Foreskin fibroblast (primary cell): ENCODE measurements at places on chromosomes 7 and 10.

DNA sequence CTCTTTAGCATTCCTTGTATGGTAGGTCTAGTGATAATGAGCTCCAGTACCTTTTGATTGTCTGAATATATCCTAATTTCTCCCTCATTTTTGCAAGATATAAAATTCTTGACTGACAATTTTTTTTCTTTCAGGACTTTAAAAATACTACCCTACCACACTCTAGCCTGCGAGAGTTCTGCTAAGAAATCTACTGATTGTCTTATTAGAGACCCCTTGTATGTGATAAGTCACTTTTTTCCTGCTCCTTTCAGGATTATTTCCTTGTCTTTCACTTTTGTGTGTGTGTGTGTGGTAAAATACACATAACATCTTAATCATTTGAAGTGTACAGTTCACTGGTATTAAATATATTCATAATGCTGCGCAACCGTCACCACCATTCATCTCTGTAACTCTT is 68.7 kb upstream of the PPP1R9A start:
- DNase-seq: no peak

- DNase-seq: no peak
These were observed 44.3 kb upstream of the ECHDC3 start for GRCh38 chr10:11697718-11698527.

DNA sequence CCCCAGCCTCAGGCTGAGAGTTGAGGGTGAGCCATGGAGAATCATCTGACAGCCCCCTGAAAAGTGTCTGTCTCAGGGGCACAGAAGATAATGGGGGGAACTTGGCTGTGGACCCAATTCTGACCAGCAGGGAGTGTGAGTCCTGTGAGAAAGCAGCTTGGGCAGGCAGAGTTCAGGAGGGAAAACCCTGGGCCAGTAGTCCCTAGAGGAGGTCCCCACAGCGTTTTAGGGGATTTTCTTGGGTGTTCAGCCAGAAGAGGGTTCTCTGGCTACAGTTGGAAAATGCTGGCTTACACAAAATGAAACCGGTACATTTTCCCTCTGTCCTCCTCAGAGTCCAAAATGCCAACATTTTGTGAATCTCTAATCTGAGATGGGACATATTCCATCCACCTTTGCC is 35.8 kb upstream of the TRIM8 start:
- no peak for DNase-seq

DNA sequence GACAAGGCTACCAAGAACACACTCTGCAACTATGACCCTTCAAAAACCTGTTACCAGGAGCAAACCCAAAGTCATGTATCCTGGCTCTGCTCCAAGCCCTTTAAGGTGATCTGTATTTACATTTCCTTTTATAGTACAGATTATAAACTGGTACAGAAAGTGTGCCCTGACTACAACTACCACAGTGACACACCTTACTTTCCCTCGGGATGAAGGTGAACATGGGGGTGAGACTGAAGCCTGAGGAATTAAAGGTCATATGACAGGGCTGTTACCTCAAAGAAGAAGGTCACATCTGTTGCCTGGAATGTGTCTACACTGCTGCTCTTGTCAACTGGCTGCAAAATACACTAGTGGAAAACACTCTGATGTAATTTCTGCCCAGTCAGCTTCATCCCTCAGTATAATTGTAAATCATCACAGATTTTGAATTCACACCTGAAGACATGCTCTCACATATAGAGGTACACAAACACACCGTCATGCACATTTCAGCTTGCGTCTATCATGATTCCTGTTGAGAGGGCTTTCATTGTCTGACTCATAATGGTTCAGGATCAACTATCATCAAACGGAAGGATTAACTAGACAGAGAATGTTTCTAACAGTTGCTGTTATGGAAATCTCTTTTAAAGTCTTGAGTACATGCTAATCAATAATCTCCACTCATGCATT is 318.3 kb downstream of the NXPH1 start:
- no peak for DNase-seq

GRCh38 chr7:149772956-149773434 is 393 bp downstream of the ZNF467 start:
- DNase-seq: peak; percentile 30

GRCh38 chr10:49037187-49037586 is 78.1 kb downstream of the VSTM4 start:
- peak; percentile 1 for DNase-seq

DNA sequence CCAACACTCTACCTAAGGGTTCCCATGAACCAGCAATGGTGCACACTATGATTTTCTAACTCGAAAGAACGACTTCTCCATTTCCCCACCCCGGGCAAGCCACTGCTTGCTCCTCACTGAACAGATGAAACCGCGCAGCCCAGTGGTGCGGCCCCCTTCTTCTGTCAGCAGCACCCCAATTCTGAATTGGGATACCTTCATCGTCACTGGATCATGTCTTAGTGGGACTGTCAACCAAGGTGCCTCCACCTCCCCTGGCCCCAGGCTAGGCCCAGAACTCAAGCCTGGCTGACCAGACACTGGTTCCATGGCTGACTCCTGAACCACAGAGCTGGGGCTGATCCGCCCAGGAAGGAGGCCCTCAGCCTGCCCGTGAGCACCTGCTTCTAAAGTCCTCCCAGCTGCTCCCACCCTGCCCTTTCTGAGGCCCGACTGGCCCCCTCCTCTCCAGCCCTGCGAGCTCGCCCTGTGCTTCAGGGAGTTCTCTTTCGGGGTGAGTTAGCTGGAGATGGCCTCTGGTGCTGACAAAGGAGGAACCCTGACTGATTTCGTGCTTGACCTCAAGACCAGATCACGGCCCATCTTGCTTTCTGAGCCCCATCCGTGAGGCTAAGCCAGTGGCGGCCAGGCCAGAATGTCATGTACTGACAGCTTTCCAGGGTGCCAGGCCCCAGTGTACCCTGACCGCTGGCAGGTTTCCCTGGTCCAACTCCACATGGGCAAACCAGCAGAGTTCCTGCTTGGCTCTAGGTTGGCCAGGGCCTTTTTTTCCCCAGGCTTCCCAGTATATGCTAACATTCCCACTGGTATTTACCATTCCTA is 44.5 kb downstream of the FAM53B start:
- DNase-seq: no peak

DNA sequence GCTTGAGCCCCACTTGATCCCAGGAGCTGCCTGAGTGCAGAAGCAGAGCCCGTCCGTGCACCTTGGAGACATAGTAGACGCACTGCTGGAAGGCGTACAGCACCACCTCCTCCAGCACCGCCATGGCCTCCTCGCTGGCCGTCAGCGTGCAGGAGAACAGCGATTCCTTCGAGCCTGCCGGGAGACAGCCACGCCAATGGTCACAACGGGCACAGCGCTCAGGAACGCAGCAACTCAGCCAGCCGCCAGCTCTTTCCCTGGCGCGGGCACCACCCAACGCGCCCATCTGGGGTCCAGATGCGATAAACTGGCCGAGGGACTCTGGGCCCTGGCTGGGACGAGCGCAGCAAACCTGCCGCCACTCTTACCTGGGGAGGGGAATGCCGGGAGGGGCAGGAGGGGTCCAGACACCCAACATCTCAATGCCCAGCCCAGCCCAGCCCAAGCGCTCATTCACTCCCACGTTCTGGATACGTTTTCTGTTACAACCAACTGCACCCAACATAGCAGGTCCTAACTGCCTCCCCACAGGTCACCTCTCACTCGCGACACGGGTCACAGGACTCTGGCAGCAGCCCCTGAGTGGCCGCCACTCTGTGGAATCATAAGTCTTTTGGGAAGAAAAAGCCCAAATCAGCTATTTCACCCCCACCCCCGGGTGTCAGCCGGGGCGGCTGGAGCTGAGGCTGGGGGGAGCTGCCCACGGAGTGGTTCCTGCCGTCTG is 41.9 kb downstream of the AP5Z1 start:
- DNase-seq: no peak
